Tibial nerve (tissue), 4 donors: ENCODE measurements at places on chromosomes 3 and 15. TPM values are rescaled to one million over a fixed set of nuclear protein-coding genes. Genes with fewer than 3 reads are reported as not detected.

MYL3 gene
- 9.6 TPM for total RNA-seq

STAC gene
- 2.4 TPM for total RNA-seq

- no peaks in the 10 kb centered on the region for H3K36me3 ChIP-seq
- no peaks in the 10 kb centered on the region for H3K27me3 ChIP-seq
- H3K4me1 ChIP-seq, result peaks cover 14% of the 10 kb centered on the region
- peak overlapping the region; percentile 98 for H3K4me3 ChIP-seq
These were observed 959 bp upstream of the RASA2 start for GRCh38 chr3:141485641-141486495.

DNA sequence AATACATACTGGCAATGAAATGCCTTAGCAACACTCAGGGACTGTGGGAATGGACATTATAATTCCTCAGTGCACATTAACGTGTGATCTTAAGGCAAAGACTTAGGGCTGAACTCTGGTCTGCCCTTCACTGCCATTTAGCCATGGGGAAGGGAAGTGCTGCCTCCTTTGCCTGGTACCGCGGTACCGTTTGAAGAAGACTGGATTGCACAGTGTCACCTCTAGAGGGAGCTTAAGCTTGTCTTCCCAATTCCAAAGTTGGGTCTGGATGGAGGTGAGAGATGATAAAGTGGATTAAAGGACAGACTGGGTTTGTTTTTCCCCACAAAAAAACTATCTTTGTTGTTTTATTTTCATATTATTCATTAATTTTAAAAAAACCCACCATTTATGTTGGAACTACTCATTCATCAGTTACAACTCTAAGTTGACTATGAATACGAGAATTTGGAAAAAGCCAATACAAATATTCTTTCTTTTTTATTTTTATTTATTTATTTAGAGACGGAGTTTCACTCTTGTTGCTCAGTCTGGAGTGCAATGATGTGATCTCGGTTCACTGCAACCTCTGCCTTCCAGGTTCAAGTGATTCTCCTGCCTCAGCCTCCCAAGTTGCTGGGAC lies 60.0 kb upstream of the SYN2 start:
- no peaks in the 10 kb centered on the region for H3K4me1 ChIP-seq
- H3K36me3 ChIP-seq, result no peaks in the 10 kb centered on the region
- H3K27ac ChIP-seq, result no peak overlapping the region
- H3K27me3 ChIP-seq, result no peaks in the 10 kb centered on the region
- no peak overlapping the region for H3K4me3 ChIP-seq

DNA sequence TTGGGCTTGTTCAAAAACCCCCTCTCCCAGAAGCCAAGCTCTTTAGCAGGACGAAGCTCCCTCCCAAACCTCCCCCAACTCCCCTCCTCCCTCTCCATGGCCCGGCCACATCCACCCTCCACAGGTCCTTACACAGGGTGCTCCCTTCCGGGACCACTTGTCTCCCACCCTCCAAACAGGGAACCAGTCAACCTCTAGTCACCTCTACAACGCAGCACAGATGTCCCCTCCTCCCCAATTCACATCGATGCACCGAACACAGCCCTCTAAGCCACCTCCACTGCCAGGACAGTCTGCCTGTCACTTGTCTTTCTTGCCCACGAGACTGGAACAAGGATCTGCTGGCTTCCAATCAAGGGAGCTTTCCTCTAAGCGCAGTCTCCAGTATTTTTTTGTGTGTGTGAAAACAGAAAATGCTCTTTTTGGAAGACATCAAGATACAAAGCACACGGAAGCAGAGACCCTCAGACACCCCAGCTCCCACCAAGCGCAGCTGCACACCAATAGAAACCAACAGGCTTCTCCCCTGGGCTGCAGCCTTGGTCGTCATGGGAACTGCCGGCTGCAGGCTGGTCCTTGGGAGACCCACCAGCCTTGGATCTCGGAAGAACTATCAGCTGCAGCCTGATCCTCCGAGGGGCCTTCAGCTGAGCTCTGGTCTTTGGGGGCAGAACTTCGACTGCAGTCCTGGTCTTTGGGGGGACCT lies 26.5 kb downstream of the IQSEC1 start:
- DNase-seq, result no peak
- no peaks in the 10 kb centered on the region for H3K27me3 ChIP-seq
- H3K4me1 ChIP-seq, result no peaks in the 10 kb centered on the region
- H3K27ac ChIP-seq, result no peak overlapping the region
- no peak overlapping the region for H3K4me3 ChIP-seq
- H3K36me3 ChIP-seq, result no peaks in the 10 kb centered on the region

DNA sequence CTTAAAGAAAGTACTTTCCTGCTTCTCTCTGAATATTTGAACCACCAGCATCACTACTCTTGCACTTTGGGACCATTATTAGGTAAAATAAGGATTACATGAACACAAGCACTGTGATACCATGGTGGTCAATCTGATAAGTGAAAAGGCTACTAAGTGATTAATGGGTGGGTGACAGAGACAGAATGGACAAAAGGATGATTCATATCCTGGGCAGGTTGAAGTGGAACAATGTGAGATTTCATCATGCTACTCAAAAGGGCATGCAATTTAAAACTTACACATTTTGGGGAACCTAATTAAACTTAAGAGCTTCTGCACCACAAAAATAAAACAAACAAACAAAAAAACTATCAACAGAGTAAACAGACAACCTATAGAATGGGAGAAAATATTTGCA lies 172.0 kb upstream of the CD96 start:
- no peaks in the 10 kb centered on the region for H3K27me3 ChIP-seq
- no peak overlapping the region for H3K27ac ChIP-seq
- no peak overlapping the region for H3K4me3 ChIP-seq

DNA sequence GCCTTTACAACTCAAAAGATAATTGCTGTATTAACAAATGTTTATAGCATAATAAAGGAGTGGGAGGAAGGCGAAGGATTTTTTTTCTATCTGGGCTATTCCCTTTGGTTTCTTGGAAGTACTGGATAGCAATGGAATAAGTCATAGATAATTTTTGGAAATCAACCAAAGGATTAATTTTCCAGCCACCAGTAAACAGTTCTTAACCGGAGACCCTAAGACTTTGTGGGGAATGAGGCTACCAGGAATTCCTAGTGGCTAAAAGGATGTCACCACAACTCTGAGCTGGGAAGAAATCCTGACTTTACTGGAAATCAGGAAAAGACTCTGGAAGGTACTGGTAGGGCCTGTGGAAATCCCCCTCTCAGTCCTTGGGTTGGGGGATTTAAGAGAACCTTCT lies 138.4 kb upstream of the RARB start:
- no peaks in the 10 kb centered on the region for H3K4me1 ChIP-seq
- no peak for DNase-seq
- H3K36me3 ChIP-seq, result no peaks in the 10 kb centered on the region
- H3K27me3 ChIP-seq, result no peaks in the 10 kb centered on the region
